ENCODE measurements at places on chromosomes 4 and X. TPM values are rescaled to one million over a fixed set of nuclear protein-coding genes. Genes with fewer than 3 reads are reported as not detected.

AKAP4 gene
- total RNA-seq = not detected

- DNase-seq = no peak
These were observed 19.1 kb downstream of the MTNR1A start for GRCh38 chr4:186536285-186536684.

GRCh38 chrX:56554870-56555269, 8.6 kb upstream of the UBQLN2 start:
- no peak for DNase-seq

GRCh38 chr4:1499465-1499864, 93.2 kb upstream of the NKX1-1 start:
- DNase-seq = no peak

LRIT3 gene
- 0.09 TPM for total RNA-seq

DNA sequence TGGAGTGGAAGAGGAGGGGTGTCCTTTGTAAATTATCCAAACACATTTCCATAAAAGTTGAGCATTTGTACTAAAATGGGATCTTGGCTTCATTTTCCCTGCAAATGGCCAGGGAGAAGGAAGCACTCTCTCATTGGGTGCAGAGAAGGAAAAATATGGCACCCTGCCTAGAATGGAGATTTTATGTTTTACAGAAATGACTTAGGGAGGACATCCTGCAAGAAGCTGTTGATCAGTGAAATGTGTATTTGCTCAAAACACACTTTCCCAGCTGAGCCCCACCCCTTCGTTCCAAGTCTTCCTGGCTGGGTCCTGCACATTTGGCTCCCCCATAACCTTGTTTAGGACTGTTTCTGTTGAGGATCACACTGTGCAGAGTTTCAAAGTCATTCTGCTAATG, 213.5 kb upstream of the TAPT1 start:
- no peak for DNase-seq

GRCh38 chr4:65747386-65747785, 77.1 kb upstream of the EPHA5 start:
- DNase-seq = no peak

DNA sequence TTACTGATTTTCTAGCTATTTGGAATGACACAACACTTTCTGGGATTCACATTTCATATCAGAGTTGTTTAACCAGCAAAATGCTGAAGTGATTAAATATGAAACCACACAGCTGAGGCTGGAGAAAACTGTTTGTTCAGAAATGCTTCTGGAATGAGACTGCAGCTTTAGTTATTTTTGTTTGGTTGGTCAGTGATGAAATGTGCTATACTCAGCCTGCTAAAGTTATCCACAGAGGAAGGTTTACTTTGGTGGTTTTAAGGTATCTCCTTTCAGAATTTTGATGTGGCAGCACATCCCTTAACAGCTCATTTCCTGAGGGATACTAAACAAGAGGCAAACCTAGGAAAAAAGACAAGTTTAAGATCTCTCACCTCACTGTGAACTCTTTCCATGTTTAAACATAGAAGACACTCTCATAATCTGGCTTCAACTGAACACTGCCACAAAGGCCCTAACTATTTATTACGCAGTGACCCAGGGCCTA, 106.6 kb upstream of the PDE5A start:
- DNase-seq = no peak

DNA sequence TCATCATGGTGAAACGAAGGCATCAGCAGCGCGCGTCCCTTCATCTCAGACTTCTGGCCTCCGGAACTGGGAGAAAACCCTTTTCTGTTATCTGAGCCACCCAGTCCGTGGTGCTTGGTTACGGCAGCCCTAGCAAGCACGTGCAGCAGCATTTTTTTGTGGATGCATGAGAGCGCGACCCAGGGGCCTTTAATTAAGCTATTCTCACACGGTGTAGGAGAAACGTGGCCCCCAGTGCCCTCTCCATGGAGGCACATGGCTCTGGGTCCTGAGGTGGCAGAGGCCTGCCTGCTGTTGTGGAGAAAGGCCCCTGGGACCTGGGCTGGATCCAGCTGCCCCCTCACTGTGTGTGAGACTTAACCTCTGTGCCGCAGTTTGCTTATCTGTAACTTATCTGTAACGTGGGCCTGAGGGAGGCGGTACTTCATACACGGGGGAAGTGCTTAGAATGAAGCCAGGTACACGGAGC, 9.5 kb downstream of the CLCN4 start:
- no peak for DNase-seq

DNA sequence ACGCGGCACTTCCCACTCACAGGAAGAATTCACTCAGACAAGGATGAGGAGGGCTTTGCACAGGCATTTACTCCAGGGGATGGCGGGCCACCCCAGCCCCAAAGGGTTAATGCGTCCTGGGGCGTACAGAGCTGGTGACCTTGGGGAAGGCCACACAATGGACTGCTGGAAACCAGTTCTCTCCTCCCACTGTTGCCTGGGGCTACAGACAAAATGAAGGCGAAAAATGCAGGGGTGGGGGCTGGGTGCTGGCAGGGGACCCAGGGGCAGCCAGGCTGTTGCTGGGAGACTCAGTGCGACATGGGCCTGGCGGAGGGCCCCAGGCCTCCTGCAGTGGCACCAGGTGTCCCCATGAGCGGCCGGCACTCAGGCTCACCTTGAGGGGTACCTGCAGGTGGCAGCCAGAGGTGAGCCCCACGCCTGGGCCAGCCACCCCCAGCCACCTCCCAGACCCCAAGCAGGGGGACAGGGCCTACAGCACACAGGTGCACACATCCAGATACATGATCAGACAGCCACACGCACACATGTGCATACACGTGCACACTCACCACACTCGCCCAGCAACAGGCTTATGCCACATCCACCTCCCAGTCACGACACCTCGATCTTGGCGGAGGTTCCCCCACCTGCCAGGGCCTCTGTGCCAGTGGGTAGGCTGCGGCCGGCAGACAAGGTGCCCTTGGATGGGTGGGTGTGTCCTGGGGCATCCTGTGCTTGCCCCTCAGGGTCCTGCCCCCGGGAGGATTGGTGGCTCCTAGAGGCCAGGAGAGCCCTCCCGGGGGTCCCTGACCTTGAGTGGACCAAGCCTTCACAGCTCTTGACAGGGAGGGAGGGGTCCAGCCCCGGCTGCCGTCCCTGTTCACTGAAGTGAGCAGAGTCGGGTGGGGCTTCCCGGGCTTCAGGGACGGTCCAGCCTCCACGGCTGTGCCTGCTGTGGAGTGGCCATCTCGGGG, 13.1 kb downstream of the NAT8L start:
- DNase-seq = no peak

DNA sequence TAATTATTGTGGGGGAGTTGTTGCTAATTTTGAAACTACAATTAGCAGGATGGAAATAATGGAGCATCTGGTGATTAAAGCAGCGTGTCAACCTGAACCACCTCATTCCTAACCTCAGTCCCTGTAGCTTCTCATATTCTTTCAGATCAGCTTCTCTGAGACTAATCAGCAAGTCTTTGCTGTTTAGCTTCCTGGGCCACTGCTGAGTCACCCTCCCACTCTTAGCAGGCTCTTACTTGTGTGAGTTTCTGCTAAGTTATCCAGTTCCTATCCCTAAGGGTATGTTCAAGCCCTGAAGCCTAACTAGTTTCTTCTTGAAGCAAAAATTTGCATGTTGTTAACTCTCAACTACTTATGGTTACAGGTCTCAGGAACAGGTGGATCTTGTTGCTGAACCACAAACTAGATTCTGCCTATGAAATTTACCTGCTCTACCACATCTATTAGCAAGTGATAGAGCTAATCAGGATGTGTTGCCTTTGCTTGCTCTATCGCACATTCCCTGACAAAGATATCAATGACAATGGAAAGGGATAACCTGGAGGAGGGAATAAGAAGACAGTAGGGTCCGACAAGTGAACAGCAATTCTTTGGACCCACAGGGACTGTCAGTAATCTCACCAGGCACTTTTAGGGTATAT, 134.2 kb downstream of the EIF4E start:
- no peak for DNase-seq

DNA sequence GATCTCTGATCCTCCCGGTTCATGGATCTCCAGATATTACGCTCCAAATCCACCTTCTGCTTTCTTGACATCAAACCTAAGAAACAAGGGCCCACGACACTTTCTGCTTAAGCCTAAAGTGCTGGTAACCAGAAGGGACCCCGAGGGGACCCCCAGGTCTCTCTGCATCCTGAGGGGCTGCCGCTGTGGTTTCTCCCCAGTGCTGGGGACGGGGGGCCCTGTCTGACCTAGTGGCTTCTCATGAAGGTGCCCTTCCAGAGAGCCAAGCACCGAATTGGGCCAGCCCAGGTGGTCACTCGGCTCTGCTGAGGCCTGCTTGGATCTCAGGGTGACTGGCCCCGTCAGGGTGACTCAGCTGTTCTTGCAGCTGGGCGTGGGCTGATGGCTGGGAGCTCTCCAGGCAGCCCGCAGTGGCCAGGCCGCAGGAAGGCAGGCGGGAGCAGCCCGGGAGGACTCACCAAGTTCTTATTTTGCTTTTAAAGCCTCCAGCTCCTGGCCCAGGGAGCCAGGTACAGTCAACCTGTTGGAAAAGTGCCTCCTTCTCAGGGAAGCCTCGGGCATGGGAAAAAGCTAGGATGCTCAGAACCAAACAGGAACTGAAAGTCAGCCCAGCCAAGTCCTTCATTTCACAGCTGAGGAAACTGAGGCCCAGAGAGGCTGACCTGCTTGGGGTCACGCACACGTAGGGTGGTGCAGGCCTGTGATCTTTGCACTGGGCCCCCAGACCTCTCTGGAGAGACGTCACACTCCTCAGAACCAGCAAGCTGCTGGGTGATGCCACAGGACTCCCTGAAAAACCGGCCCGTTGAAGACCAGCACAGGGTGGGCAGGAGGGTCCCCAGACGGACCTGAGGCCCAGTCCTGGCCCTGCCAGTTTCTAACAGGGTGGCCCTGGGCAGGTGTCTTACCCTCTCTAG, 16.7 kb downstream of the BLOC1S4 start:
- no peak for DNase-seq
